Activated CD4-positive, alpha-beta T cell treated with anti-CD3 and anti-CD28 coated beads, Interleukin-2, amount 10 ng/mL, durations not matched to agents 7 days and 5 days (primary cell): ENCODE measurements at places on chromosomes 2 and 18. TPM values are rescaled to one million over a fixed set of nuclear protein-coding genes. Genes with fewer than 3 reads are reported as not detected.

DNA sequence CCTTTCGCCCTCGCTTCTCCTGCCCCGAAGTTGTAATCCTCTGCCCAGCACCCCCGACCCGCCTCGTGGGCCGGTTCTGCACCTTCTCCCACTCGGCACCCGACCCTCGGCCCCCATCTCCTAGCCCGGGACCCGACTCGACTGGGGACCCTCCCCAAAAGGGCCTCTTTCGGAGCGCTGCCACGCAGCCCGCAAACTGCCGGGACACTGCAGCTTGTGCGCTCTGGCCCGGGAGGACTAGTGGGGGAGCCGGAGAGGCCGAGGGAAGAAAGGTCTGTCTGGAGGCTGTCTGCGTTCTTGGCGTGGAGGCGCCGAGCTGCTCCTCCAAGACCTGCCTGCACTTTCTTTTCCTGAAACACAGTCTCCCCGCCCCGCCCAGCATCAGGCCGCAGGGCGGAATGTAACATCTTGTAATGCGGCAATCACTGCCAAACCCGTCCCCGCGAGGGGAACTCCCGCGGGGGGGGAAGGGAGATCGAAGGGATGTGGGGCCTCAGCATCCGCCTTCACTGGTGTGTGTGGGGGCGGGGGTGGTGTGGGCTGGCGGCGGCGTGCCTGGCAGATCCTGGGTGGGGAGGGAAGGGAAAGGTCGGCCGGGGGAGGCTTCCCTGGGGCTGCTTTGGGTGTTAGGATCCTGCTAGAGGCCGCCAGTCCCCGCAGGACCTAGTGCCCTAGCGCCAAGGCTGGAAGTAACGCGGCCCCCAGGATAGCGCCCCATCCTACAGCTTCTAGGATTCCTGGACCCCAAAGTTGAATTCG is 7.4 kb downstream of the DLX2 start:
- peak; percentile 67 for DNase-seq

- no peak for DNase-seq
Observed at GRCh38 chr2:126902859-126903258, 4.2 kb downstream of the TEX51 start.

DNA sequence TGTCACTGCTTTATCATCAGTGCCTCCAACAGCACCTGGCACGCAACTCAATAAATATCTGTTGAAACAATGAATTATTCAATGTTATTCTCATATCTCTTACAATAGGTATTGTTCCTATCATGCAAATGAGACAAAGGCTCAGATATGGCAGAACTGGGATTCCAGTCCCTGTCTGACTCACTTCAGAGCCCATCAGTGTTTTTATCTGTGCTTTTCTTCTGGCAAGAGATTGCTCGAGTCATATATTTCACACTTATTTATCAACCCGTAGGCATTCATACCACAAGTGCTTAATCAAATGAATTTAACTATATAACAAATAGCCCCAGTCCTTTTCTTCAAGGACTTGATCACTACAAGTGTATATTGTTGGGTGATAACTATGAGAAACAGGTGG is 76.4 kb upstream of the TSPYL6 start:
- DNase-seq, result no peak

GRCh38 chr2:203783496-203784203 is 77.2 kb downstream of the CD28 start:
- no peak for DNase-seq

Gene ATP6V1B1
- total RNA-seq, result not detected

DNA sequence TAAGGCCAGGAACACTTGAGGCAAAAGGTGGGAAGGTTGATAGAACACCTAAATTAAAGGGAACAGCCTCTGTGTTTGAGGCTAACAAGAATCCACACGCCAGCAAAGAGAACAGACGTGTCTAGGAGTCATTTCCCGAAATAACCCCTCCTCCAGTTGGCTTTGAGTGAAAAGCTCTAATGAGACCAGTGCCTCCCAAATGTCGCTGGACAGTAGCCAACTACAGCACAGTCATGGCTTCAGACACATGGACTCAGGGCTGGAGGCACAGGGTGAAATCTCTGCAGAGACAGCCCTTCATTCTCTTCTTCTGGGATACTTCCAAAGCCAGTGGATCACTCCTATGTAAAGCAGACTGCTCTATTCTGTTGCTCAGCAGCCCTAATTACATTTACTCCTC is 49.6 kb downstream of the SOWAHC start:
- DNase-seq, result no peak

DNA sequence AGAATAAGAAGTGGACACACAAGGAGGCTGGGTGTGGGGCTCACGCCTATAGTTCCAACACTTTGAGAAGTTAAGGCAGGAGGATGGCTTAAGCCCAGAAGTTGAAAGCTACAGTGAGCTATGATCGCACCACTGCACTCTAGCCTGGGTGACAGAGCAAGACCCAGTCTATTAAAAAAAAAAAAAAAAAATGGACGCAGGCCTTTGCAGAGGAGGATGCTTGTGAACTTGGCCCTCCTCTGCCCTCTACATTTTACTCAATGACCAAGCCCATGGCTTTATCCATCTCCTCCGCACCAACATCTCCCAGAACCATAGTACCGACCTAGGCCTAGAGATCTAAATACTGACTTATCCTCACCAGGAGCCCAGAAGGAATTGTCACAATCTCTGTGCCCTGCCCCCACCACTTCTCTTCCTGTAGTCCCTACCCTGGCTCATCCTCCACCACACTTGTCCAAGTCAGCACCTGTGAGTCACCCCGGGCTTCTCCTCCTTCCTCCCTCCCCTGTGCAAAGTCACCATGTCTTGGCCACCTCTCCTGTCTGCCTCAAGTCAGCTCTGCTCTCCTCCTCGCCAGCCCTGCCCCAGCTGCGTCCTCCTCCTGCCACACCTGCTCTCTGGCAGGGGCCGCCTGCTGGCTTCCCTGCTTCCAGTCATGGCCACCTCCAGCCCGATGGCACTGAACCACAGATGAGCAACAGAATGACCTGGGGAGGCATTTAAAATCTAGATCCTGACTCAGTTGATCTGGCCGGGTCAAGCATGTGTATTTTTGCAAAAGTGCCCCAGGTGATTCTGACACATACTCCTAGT is 35.8 kb upstream of the ASPRV1 start:
- no peak for DNase-seq

GRCh38 chr2:176507786-176508185 is 238.5 kb downstream of the MTX2 start:
- no peak for DNase-seq

DNA sequence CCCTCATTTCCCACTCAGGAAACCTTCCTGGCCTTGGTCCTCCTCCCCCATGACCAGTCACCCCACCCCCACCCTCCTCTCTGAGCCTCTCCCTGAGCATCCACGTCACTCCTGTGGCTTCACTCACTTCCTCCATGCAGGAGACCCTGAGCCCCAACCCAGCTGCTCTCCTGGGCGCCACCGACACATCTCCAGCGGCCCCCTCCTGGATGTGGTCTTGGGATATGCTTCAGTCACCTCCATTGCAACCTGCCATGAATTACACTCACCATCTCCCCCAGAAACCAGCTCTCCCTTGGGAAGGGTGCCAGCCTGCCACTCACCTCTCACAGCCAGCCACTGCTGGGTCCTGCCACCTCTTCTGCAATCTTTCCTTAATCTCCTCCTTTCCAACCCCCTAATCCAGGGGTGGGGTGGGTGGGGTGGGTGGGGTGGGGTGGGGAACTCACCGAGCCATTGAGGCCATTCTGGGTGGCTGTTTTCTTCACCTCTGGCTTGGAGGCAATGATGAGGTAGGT is 44.8 kb downstream of the CENPO start:
- no peak for DNase-seq

DNA sequence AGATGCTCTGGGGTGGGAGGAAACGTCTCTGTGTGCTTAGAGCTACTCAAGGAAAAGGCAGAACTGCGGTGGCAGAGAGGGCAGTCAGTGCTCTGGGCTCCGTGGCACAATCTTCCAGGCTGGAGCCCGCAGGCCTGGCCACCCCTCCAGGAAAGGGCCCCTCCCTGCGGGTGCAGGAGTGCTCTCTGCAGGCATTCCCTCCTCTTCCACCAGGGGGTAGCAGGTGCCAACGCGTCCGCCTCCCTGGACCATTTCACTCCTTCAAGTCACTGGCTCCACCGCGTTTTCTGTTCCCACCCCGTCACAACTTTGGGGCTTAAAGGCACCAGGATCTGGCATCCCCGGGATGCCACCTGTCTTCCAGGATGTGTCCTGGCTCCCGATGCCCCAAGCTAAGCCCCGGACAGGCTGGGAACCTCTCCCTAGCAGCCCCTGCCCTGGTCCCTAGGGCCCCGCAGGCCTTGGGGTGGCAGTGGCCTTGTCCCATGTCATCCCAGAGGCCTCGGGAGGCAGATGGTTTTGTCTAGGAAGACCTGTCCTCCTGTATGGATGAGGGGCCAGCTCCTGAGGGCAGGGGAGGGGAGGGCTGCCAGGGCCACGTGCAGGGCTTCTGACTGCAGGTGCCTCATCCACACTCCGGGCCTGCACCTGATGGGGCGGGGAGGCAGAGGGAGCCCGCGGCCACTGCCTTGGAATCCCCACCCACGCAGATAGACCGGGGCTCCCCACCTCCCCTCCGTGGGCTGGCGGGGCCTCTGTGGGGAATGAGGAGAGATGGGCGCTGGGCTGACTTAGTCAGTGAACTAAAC is 26.4 kb downstream of the KCNIP3 start:
- no peak for DNase-seq

Gene CYP1B1
- total RNA-seq, result 15.4 TPM

DNA sequence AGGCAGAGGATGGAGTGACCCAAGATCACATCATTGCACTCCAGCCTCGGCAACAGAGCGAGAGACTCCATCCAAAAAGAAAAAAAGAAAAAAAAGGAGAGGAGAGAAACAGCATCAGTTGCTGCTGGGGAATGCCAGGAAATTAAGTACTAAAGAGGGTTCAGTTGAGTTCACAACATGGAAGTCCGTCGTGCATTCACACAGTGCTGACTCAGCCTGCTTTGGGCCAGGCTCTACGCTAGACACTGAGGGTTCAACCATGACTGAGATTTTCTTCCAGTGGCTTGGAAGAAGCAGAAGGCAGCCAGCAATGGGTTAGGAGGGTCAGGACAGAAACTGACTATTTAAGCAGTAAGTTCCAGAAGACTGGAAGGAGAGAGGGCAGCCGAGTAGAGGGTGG is 108.8 kb downstream of the FMNL2 start:
- DNase-seq, result no peak

DNA sequence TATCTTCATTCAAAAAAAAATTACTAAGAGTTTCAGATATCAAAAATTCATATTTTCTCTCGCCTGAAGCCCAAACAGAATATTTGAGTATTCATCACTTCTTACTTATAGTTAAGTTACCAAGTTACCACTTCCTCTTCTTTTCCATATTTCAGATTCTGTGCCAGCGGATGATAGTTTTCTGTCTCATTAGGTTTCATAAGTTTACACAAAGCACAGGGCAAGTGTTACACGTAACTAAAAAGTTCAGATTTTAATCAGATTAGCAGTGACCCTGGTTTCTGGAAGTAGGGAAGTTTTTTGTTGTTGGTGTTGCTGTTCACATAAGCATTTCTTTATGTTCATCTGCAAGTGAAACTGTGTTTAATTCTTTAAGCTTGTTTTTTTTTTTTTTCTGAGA is 10.2 kb downstream of the AFTPH start:
- no peak for DNase-seq

DNA sequence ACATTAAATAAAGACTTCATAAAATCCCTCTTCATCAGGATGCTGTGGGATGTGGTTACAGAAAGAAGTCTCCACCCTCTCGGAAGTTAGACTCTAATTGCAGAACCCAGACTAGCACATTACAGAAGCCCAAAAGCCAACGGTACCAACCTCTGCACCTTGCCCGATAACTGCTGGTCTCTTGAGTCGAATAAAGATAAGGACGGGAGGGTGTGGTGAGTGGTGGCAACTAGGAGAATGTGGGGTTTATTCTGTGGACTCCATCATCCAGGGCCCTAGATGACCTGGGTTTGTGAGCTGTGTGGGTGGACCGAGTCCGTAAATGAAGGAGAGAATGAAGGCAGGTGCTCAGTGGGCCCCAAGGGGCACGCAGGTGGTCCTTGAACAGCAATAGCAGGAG is 462.8 kb upstream of the ID2 start:
- DNase-seq, result no peak

DNA sequence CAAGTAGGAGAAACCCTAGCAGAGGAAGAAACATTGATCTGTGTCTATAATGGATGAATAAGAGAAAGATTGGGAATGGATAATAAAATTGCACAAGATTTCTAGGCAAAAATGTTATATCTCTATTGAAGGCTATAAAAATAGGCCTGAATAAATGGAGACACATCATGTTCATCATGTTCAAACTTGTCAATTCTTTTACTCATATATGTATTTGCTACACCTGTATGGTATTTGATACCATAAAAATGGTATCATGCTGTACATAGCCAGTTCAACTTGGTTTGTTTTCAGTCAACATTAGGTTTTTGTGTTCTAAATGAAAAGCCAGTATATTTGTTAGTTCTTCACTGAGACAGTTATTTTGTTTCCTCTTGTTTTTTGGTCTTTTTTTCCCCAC is 132.2 kb upstream of the RNF152 start:
- DNase-seq, result no peak

DNA sequence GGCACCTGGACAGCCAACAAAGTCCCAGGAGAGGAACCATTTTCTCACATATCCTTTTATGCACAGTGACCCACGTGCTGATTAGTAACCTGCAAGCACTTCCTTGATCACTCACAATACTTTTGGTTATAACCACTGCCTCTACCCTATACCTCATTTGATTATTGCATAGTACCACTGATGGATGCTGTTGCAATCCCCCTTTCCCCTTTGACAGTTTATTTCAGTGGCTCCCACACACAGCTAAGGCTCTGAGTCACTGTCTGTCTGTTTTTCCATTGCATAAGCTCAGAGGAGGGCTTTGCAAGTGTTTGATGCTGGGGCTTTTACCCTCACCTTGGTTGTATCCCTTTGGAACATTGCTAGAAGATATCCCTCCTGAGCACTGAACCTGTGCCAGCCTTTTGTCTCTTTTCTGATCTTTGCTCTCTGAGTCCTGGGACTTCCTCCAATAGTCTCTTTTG is 101.7 kb upstream of the RBBP8 start:
- no peak for DNase-seq

DNA sequence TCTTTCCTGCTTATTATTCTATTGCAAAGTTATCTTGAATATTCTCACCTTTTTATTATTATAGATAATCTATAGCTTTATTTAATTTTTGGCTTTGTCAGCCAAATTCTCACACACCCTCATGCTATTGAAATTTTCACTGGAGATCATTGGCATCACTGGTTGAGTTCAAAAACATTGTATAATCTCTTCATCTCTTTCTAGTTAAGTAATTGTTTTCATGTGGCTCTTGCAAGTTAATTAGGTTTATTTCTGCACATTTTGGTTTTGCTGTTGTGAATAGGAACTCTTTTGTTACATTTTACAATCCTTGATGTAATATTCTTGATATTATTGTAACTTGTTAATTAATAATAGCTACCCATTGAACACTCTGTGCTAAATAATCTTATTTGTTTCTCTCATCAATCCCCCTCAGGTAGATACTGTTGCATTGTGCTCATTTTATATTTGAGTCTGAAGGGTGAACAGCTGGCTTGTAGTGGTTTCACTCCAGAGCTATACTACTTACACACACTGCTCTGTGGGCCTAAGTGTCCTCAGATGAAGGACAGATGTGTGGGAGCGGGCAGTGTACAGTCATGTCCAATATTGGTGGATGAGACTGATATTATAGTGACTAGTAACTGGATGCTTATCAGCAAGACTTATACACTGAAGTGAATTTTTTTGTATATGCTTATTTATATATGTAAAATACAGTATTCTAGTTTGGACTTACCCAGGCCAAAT is 112.7 kb downstream of the LCLAT1 start:
- no peak for DNase-seq
